Activated CD4-positive, alpha-beta T cell treated with anti-CD3 and anti-CD28 coated beads, Interleukin-2, amount 10 ng/mL, durations not matched to agents 7 days and 5 days (primary cell): ENCODE measurements at places on chromosomes 16 and 17.

GRCh38 chr16:88533932-88534637, 36.1 kb upstream of the ZC3H18 start:
- peak; percentile 76 for DNase-seq

- DNase-seq: no peak
These were observed 148.0 kb upstream of the TNRC6C start for GRCh38 chr17:77810536-77810935.

DNA sequence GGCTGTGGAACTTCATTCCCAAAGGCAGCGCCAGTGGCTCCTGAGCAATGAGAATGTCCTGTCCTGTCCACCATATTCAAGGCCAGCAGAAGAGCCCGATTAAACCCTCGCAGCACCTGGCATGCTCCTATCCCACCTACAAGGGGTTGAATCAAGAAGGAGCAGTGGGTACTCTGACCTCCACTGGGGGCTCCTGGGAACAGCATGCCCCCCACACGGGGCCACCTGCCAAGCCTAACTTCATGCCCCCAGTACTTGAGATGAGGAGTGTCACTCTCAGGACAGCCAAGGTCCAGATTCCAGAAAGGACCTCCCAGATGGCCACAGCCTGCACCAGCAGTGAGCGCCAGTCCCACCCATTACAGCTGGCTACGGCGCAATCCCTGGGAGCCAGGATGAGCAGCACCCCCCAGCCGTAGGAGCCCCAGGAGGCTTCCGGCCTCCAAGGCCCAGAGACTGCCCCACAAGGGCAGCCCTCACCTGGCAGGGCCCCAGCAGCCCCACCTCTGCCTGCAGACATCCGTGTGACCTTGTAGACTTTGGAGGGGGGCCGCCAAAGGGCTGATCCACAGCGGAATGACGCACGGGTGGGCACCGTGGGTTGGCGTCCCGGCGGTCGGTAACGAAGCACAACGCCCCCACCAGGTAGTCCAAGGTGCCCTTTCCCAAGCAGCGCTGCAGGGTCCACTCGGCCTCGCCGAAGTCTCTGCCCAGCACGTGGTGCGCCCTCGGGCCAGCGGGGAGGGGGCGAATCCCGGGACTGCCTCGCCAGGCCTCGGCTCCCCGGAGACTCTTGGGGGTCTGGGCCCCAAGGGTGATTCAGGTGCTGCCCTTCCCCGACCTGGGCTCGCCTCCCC, 1.0 kb upstream of the MPDU1 start:
- DNase-seq: no peak

DNA sequence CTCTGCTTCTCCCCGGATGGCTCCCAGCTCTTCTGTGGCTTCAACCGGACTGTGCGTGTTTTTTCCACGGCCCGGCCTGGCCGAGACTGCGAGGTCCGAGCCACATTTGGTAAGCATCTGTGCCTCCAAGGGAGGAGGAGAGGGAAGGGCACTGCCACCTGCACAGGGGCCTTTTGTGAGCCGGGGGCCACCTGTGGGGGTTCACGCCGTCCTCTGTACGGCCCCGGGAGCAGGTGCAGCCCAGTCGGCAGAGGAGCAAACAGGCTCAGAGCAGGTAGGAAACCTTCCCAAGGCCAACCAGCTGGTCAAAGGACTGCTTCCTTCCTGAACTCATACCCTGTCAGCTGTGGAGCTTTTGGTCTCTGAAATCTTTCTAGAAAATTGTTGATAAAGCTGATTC, 3.3 kb upstream of the EFNB3 start:
- no peak for DNase-seq

DNA sequence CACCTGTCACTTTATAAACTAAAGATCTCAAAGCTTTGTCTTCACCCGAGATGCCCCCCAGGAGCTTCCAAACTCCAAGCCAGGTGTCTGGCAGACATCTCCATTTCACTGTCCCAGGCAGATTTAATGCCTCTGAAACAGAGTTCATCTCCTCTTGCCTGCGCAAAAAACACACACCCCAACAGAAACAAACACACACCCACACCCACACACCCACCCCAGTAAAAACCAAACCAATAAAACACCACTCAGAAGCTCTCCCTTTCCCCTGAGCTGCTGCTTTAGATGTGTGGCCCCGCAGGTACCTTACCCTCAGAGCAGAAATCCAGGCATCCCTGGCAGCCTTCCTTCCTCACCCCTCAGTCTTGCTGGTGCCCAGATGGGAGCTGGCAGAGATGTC, 14.4 kb downstream of the SEC14L1 start:
- no peak for DNase-seq

GRCh38 chr16:16828913-16829398, 450.0 kb downstream of the NPIPA7 start:
- no peak for DNase-seq

GRCh38 chr16:71627731-71628181, 1.8 kb downstream of the MARVELD3 start:
- no peak for DNase-seq

- no peak for DNase-seq
These were observed 7.4 kb downstream of the HS3ST3A1 start for GRCh38 chr17:13594310-13594709.

DNA sequence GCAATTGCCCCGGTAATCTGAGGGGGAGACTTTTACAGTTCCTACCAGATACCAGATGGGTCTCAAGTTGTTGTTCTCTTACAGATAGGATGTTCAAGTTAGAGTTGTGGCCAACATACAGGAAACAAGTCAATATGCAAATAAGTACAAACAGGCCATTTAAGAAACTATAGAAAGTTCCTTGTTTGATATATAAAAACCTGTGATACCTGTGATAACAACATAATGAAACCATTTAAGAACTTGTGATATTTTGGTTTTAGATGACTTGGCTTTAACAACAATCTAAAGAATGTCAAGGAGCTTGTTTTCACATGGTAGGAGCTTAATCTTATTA, 16.8 kb downstream of the CDR2 start:
- no peak for DNase-seq

GRCh38 chr16:81448154-81449131, 3.8 kb downstream of the CMIP start:
- no peak for DNase-seq

GRCh38 chr17:79831265-79832217, 7.7 kb downstream of the CBX4 start:
- no peak for DNase-seq

DNA sequence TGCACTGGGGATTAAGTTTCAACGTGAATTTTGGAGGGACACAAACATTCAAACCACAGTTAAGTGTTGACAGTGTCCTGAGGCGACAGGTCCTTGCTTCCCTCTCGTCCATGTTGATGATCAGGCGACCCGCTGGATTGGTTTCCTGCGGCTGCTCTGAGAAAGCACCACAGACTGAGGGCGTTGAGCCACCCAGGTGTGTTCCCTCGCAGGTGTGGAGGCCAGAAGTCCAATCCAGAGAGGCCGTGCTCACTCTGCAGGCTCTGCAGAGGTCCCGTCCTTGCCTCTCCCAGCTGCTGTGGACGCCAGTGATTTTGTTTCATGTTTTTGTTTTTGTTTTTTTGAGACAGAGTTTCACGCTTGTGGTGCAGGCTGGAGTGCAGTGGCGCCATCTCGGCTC, 22.4 kb upstream of the CBX2 start:
- no peak for DNase-seq

- no peak for DNase-seq
These were observed 224.9 kb downstream of the SEC14L1 start for GRCh38 chr17:77365584-77366186.

GRCh38 chr16:67034487-67034886, 5.5 kb downstream of the CBFB start:
- DNase-seq: no peak

GRCh38 chr16:65538976-65539375, 417.1 kb upstream of the CDH11 start:
- DNase-seq: no peak

- DNase-seq: no peak
These were observed 20.0 kb upstream of the HERPUD1 start for GRCh38 chr16:56911771-56912571.
